ENCODE measurements at places on chromosomes 1 and 21.
A peak's percentile ranks its signal among the peaks of the same experiment; 100 is the strongest.

DNA sequence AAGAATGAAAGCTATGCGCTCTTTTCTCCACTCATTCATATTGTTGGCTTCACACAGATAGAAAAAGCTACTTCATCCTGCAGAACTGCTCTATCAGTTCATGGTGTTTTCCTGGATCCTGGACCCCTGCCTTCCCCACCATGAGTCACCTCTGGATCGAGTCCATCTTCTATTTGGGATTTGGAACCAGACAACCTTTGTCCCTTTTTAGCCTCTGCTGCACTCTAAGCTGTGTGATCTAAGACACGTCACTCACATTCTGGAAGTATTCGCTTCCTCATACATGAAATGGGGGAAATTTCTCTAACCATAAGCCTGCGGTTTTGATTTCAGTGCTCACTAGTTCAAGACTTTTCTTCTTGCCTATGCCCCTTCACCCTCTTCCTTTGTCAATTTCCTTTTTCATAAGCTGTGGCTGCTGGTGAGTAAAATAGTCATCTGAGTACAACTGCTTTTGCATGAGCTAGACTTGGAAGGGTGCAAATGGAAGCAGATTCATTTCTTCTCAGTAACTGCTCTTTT, 14.1 kb upstream of the DEGS1 start:
- ATAC-seq, result peak; percentile 82

DNA sequence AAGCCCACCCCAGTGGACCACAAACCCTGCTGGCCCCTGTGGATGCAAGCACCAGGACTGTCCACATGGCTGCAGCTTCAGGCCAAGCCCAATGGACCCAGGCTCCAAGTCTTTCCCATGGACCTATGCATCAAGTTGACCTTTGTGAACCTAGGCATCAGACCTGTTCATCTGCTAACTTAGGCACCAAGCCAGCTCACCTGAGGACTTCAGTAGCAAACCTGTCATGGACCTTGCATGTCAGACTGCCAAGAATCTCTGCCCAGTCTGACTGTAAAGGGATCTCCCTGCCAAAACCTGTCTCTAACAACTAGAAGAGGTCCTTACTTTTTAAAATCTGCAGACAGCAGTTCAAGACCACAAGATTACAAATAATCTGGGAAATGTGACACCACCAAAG, 37.8 kb downstream of the FMO3 start:
- ATAC-seq, result no peak

DNA sequence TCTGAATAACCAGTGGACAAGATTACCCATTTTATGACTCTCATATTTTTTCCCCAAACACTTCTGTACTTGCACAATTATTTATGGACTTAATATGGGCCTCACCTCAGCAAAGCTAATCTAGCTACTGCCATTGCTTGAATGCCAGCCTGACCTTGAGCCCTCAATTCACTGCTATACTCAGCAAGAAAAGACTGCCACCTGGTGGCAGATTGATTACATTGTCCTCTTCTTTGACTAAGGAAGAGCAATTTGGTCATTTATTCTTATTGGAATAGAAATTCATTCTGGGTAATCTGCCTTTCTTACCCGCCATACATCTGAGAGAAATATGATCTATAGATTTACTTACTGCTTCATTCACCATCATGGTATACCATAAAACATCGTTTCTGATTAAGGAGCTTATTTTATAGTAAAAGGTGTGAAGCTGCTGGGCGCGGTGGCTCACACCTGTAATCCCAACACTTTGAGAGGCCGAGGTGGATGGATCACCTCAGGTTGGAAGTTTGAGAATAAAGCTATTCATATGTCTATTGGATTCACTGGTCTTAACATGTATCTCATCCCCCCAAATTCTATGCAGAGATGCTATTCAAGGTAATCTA, 32.9 kb upstream of the DIPK1A start:
- peak; percentile 96 for ATAC-seq

DNA sequence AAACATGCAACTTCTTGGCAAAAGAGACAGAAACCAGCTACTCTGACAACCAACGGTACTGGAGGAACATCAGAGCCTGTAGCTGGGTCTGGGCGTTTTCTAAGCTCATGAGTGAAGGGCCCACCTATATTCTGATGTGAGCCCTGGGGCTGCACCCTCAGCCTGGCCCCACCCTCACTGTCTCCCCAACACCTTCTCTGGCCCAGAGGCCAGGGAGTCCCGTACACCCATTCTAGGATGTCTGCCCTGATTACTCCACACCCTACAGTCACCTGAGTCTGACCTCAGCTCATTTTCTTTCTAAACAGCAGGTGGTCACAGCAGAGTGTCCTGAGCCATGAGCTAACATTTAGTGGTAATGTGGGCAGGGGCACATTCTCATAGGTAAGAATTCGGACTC, 439.2 kb downstream of the MATN1 start:
- ATAC-seq, result no peak

- no peak for ATAC-seq
These were observed 65.8 kb downstream of the LRIG2 start for GRCh38 chr1:113138778-113139177.

DNA sequence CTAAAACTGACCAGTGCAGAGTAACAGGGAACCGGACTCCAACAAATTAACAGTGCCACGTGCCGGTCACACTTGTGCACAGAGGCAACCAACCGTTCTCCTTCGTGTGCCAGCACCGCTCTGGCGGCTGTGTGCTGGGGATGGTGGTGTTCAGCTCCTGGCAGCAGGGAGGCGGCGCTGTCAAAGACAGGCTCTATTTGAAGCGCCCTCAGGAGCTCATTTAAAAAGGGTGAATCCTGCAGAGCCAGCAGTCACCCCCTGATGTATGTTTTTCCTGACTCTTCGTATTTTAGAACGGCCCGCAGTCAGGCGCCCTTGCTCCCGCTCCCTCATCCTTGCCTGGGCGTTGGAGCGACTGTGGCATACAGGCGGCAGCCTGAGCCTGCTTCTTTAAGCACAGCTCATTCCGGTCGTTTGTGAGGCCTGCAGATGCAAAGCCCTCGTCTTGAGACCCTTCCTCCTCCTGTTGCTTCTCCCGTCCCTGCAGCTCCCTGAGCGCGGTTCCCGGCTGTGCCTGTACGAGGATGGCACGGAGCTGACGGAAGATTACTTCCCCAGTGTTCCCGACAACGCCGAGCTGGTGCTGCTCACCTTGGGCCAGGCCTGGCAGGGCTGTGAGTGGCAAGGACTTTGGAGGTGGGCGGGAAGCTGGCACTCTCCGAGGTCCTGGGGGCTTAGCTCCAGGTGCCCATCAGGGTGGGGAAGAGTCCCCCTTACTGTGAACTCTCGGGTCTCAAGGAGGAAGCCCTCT, 1.1 kb downstream of the DFFB start:
- ATAC-seq, result peak; percentile 7

Data from SK-N-SH treated with all-trans-retinoic acid at 6 μM for 48 hours (cell line).